ENCODE measurements at places on chromosomes 16 and 17. TPM values are rescaled to one million over a fixed set of nuclear protein-coding genes. Genes with fewer than 3 reads are reported as not detected.
A peak's percentile ranks its signal among the peaks of the same experiment; 100 is the strongest.

DNA sequence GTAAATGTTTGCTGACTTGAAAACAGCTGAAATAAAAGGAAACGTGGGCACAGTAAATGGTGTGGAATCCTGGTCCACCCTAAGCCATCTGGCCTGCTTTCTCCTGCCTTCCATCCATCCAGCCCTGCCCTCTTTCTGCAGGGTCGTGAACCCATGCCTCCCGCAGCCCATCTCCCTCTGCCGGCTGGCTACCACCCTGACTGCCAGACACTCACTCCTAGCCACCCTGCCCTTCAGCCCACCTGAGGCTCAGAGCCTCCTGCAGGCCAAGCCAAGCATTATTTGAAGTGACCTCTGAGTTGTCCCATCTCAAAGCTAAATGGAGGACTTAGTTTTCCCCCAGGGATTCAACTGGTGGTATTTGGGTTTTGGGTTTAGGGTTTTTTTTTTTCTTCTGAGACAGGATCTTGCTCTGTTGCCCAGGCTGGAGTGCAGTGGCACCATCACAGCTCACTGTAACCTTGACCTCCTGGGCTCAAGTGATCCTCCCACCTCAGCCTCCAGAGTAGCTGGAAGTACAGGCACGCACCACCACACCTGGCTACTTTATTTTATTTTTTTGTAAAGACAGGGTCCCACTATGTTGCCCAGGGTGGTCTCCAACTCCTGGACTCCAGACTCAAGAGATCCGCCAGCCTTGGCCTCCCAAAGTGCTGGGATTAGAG is 8.4 kb downstream of the ZDHHC1 start:
- no peak for DNase-seq

GRCh38 chr17:60846175-60846574 is 168.5 kb downstream of the BCAS3 start:
- no peak for DNase-seq

DNA sequence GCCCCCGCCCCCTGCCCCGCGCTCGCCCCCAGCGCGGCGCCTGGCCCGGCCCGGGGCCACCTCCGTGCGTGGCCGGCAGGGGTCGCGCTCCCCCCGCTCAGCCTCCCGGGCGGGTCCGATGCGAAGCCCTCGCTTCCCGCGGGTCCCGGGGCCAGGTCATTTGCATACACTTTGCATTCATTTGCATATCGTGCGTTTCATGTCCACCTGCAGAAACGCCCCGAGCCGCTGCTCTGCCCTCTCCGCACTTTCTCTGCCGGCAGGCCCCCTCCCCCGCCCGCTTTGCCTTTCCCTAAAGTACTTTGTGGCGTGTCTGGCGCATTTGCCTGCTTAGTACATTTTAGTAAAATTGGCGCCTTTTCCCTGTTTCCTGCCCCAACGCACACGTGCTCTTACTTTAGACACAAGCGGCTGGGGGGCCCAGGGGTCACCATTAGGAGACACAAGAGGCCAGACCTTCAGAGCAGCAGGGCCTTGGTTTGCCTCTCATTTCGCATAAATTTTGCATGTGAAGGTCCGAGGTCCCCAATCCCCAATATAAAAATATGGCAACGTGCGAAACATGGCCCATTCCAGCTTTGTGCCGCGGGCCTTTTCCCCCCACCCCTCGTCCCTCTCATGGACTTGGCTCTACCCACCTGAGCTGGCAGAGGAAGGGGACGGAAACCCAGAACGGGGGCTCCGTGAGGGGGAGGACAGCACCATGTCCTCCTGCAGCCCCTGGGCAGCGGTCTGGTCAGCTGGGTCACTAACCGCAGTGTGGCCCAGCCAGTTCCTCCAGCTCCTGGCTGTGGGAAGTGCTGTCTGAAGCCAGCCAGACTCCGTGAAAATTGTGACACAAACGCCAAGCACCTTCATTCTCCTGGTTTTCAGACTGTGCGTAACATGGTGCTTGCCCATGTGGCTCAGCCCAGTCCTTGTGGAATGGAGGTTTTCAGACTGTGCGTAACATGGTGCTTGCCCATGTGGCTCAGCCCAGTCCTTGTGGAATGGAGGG is 34.8 kb downstream of the CBFA2T3 start:
- peak; percentile 31 for DNase-seq

DNA sequence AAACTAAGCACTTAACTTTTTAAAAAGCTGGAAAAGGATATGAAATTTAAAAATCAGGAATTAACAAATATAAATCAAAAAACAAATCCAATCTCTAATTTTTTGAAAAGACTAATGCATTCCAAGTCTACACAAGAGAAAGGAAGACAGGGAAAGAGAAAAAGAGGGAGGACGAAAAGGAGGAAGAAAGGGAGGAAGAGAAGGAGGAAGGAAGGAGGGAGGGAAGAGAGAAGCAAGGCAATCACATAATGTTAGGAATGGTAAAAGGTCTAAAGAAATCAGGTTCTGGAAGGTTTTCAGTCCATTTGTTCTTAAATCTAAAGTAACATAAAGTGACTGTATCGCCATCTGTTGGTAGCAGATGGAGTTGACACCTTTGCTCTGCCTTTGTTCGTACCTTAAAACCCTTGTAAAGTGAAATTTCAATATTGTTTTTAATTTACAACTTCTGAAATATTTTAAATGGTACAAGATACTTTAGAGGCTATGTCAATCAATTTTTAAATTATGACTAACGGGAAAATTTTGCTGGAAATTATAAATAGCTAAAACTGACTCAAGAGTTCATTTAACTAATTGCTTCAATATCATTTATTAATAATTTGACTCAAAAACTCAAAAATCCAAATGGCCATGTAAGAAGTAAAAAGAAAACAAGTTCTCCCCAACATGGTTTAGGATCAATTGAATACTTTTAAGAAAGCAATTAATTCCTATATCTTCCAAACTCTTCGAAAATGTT is 20.4 kb upstream of the CDYL2 start:
- DNase-seq, result no peak

DNA sequence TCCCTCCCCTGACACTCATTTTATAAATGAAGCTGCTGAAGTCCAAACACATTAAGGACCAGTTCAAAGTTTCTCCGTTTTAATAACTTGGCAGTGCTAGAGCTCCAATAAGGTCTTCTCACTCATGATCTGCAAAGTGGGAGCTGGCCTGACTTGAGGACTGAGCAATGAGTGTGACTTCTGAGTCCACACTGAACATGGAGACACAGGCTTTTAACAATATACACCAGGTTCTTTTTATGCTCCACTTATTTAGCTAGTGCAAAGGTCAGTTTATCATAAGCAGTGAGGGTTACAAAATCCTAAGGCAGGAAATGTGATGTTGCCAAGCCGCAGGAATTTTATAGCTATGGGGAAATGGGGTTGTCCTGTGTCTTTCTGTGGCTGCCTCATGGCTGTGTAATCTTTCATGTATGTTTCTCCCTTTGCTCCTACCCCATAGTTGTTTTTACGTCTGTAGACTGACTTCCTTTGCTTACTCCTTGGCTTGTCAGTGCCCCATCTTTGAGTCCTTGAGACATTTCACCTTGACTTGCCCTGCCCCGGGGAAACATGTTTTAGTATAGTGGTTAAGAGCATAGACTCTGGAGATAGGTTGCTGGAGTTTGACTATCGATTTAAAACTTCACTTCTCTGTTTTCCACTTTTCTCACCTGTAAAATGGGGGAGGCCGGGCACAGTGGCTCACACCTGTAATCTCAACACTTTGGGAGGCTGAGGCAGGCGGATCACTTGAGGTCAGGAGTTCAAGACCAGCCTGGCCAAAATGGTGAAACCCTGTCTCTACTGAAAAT is 12.2 kb upstream of the MMD start:
- no peak for DNase-seq

GRCh38 chr17:38421871-38422827 is 6.1 kb upstream of the ARHGAP23 start:
- DNase-seq, result no peak

- no peak for DNase-seq
These were observed 31.5 kb downstream of the NEUROD2 start for GRCh38 chr17:39576187-39576586.

DNA sequence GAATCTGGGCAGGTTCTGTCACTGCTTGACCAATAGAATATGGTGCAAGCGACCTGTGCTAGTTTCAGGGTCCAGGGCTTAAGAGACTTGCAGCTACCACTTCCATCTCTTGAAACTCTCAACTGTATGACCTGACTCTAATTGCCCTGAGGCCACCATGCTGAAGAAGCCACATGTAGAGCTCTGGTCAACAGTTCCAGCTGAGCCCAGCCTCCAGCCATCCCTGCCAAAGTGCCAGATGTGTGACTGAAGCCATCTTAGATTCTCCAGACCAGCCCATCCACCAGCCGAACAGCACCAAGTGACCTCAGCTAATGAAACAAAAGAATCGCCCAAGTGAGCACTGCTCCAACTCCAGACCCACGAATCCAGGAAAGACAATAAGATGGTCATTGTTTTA is 3.4 kb upstream of the MT2A start:
- no peak for DNase-seq

- DNase-seq, result peak; percentile 42
These were observed at the start of gene SNX20 for GRCh38 chr16:50681021-50681885. Gene SNX20 (minus strand): TSS chr16:50681312. CDS start chr16:50677526, 3,786 bp downstream.

C1QTNF8 gene
- not detected for total RNA-seq

BICDL2 gene
- 0.71 TPM for total RNA-seq

PRRT2 gene
- total RNA-seq, result 2.0 TPM

SCNN1B gene
- not detected for total RNA-seq

XYLT1 gene
- total RNA-seq, result 15.7 TPM

ABCC12 gene
- total RNA-seq, result not detected

FBXL16 gene
- 6.4 TPM for total RNA-seq

All from activated T-helper 2 cell treated with anti-CD3 and anti-CD28 coated beads, Interferon-gamma antibody, Interleukin-2, Interleukin-4, amounts not matched to agents 10 μg/mL and 5 μg/mL and 100 μg/mL, durations not matched to agents 14 hours and 24 hours and 36 hours (primary cell).